ENCODE measurements at places on chromosomes 2 and 18.

DNA sequence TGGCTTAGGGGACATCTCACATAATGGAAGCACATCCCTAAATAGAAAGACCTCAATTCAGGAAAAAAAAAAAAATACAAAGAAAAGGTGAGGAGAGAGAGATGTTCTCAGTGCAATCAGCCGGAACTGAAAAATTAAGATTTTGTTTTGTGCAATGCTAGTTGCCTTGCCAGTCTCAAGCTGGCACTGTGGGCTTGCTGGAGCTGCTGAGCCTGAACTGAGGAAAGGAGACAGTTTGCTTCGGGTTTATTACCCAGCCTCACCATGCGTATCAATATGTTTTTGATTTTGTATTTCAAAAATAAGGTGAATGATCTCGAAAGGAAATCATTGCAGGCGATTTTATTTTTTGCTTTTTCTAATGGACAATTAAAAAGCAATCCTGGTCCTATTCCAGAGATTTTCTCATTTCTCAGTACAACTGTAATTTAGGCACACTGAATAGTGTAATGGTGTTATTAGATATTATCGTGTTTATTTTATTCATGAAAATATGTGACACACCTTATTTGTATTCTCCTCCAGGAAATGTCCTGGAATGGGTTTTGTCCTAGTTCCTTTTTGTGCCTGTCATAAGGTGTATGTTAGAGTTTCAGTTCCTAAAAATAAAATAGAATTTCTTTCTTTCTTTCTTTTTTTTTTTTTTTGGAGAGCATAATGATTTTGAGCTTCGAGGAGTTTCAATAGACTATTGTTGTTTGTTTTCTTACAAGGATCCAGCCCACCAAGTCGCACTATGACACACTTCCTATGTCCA lies 72.8 kb upstream of the ZEB2 start:
- H3K4me3 ChIP-seq = no peak overlapping the region
- H3K4me1 ChIP-seq = no peaks in the 10 kb centered on the region
- H3K36me3 ChIP-seq = no peaks in the 10 kb centered on the region
- DNase-seq = no peak
- no peaks in the 10 kb centered on the region for H3K27me3 ChIP-seq

GRCh38 chr2:198641161-198641560 lies 816.6 kb downstream of the SATB2 start:
- H3K27me3 ChIP-seq = no peaks in the 10 kb centered on the region
- H3K27ac ChIP-seq = no peak overlapping the region
- peak; percentile 17 for DNase-seq

GRCh38 chr2:60811491-60812375 lies 55.7 kb downstream of the PAPOLG start:
- no peak overlapping the region for H3K27ac ChIP-seq
- DNase-seq = no peak
- no peaks in the 10 kb centered on the region for H3K36me3 ChIP-seq
- peaks cover 32% of the 10 kb centered on the region for H3K27me3 ChIP-seq
- H3K4me3 ChIP-seq = no peak overlapping the region
- peaks cover 3% of the 10 kb centered on the region for H3K4me1 ChIP-seq

DNA sequence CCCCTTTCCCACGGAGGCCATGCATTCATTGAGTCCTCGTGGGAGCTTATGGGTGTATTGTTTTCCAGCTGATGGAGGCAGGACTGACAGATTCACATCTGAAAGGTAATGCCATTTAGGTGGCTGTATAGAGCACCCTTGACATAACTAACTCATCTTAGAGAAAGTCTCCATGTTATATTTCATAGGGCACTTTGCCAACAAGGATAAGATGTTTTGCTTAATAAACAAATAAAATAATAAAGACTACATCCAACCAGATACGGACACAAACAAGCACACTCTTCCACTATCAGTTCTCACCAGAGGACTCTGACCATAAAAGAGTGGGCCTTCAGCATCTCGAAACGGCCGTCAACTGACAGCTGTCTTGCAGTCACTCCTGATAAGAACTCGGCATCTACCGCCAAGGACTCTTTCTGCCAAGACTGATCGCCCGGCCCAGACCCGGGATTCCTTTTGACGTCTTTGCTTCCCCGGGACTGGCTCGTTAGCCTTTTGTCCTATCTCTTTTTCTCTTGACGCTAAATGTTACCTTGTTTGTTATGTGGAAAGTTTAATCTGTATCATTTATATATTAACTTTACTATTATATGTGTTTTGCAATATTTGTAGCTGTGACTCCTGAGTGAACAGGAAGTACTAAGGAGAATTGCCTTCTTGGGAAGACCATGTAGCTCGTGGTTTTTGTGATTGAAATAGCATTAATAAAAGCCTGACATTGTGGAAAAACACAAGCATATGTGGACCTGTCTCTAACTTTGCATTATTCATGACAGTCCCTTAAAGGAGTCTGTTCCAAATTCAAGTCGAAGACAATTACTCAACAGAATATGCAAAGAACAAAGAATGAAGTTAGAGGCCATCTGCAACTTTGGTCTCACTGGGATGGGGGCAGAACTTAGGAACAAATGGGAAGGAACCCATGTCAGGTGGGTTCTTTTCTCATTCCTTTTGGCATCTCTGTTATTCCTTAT lies 195.1 kb downstream of the LPIN1 start:
- peaks cover 4% of the 10 kb centered on the region for H3K27me3 ChIP-seq
- H3K27ac ChIP-seq = no peak overlapping the region
- H3K4me1 ChIP-seq = no peaks in the 10 kb centered on the region
- H3K4me3 ChIP-seq = no peak overlapping the region
- DNase-seq = no peak
- no peaks in the 10 kb centered on the region for H3K36me3 ChIP-seq

- H3K27ac ChIP-seq = no peak overlapping the region
- H3K4me3 ChIP-seq = no peak overlapping the region
- no peak for DNase-seq
- H3K4me1 ChIP-seq = peaks cover 6% of the 10 kb centered on the region
Observed at GRCh38 chr2:106885329-106885728, 638 bp downstream of the ST6GAL2 start.

DNA sequence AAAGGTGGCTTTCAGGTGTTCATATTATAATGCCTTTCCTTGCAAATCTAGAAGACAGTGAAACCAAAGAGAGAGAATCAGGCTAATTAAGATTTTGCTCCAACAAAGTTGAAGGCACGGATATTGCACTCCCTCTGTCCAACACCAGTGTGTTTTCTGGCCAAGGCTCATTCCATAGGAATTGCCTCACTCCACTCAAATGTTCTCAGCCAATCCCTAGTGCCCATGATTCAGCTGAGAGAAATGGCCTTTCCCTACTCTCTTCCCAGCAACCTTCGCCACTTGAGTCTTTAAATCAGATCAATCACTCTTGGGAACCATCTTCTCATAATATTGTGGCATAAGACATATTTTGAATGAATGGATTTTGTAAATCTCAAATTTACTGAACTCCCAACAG lies 768.2 kb upstream of the ACVR2A start:
- H3K27ac ChIP-seq = no peak overlapping the region
- peak; percentile 8 for DNase-seq
- H3K4me1 ChIP-seq = no peaks in the 10 kb centered on the region

GRCh38 chr2:8790739-8791162 lies 46.7 kb downstream of the KIDINS220 start:
- no peaks in the 10 kb centered on the region for H3K27me3 ChIP-seq
- peaks cover 21% of the 10 kb centered on the region for H3K36me3 ChIP-seq
- DNase-seq = no peak
- H3K4me3 ChIP-seq = no peak overlapping the region

DNA sequence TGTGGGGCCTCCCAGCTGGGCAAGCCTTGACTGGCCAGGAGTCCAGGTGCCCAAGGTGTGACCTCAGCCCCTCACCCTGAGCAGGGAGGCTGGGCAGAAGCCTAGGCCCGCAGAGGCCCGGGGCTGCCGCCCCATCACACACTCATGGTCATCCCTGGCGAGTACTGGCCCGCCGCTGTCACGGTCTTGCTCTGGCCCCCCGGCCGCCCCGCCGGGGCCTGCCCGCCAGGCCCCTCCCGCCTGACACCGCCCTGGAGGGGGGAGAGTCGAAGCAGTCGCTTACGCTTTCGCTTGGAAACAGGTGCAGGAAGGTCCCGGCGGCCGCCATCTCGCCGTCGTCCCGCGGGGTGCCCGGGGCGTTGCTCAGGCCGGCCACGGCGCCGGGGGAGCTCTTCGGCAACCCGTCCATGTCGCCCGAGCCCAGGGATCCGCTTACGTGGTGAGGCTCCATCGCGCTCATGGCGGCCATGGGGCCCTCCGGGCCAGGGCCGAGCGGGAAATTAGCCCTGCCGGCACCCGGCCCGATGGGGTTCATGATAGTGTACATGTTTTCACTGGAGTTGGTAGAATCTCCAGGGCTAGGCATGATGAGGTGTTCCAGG lies 26.6 kb upstream of the ANKRD62 start:
- H3K36me3 ChIP-seq = no peaks in the 10 kb centered on the region
- no peak overlapping the region for H3K4me3 ChIP-seq
- H3K4me1 ChIP-seq = no peaks in the 10 kb centered on the region
- H3K27ac ChIP-seq = no peak overlapping the region

- no peak within 1 kb of the TSS for H3K27ac ChIP-seq
- H3K4me1 ChIP-seq = peaks cover 16% of the 10 kb centered on the region
- peaks cover 88% of the 10 kb centered on the region for H3K27me3 ChIP-seq
- no peak for DNase-seq
- H3K4me3 ChIP-seq = no peak within 1 kb of the TSS
Observed at GRCh38 chr2:218985021-218985324, at the start of gene FEV. Gene FEV (minus strand): TSS chr2:218985184. CDS start chr2:218985075, 109 bp downstream.

- peaks cover 37% of the 10 kb centered on the region for H3K36me3 ChIP-seq
- H3K4me3 ChIP-seq = no peak overlapping the region
- H3K4me1 ChIP-seq = peaks cover 7% of the 10 kb centered on the region
- no peak for DNase-seq
- H3K27me3 ChIP-seq = no peaks in the 10 kb centered on the region
Observed at GRCh38 chr2:239051891-239052445, 204.1 kb downstream of the TWIST2 start.

- H3K27me3 ChIP-seq = no peaks in the 10 kb centered on the region
- peak; percentile 62 for DNase-seq
- H3K27ac ChIP-seq = no peak overlapping the region
- no peak overlapping the region for H3K4me3 ChIP-seq
Observed at GRCh38 chr2:41881249-41881648, 166.6 kb upstream of the PKDCC start.

GRCh38 chr18:32308493-32309120 lies 118.8 kb downstream of the MEP1B start:
- no peak overlapping the region for H3K27ac ChIP-seq
- H3K4me1 ChIP-seq = peaks cover 2% of the 10 kb centered on the region
- no peaks in the 10 kb centered on the region for H3K36me3 ChIP-seq
- no peak overlapping the region for H3K4me3 ChIP-seq
- no peaks in the 10 kb centered on the region for H3K27me3 ChIP-seq

DNA sequence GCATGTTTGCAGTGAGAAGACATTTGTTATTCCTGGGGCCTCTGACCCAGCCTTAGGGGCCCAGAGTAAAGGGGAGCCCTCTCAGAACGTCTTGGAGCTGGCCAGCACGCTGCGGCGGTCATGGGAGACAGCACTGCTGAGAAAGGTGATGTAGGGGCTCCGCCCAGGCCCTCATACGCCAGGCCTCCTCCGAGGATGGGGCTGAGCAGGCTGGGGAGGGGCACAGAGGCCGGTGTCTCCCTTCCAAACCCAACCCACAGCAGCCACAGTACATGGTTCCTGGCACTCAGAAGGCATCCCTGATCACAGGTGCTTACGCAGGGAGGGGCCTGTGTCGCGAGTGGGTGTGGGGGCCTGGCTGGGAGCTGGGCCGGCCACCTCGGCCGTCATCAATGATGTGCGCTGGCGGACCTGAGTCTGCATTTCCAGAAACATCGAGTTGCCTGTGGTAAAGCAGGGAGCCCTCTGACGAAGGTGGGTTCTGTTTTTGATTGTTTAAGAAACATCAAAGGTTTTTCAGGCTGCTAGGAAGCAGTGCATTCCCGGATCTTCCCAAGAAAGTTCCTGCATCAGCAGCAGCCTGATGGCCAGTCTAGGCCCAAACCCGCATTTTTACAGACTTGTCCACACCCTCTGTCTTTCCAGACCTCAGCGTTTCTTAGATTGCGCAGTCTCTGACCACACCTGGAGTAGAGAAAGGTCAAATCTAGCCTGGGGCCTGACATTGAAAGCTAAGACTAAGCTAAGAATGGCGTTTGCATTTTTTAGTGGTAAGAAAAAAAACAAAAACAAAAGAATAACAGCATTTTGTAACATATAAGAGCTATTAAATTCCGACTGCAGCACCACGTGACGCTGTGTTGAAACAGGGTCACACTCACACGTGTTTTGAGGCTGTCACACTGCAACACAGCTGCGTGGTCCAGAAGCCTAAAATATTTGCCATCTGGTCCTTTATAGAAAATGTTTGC lies 51.2 kb upstream of the PXDN start:
- peaks cover 10% of the 10 kb centered on the region for H3K27me3 ChIP-seq
- no peaks in the 10 kb centered on the region for H3K36me3 ChIP-seq
- H3K4me3 ChIP-seq = no peak overlapping the region
- DNase-seq = no peak

DNA sequence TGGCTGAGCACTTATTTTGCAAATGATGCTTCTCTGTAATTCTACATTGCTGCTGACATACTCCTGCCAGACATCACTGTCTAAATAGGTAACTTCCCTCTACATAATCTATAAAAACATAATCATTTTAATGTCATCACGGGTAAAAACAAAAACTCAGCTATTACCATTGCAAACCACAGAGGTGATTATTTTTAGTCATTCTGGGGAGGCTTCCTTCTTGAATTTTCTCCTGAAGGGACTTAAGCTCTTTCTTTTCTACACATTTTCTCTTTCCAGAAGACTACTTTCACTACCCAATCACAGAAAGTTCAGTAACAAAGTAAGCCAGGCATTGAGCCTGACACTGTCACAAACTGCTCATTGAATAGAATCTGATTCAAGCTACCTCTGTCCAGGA lies 40.4 kb upstream of the NFU1 start:
- peaks cover 15% of the 10 kb centered on the region for H3K36me3 ChIP-seq
- H3K4me1 ChIP-seq = peaks cover 6% of the 10 kb centered on the region
- no peaks in the 10 kb centered on the region for H3K27me3 ChIP-seq
- no peak overlapping the region for H3K4me3 ChIP-seq

- no peak for DNase-seq
- peaks cover 6% of the 10 kb centered on the region for H3K4me1 ChIP-seq
- no peak overlapping the region for H3K27ac ChIP-seq
- H3K27me3 ChIP-seq = no peaks in the 10 kb centered on the region
- no peak overlapping the region for H3K4me3 ChIP-seq
Observed at GRCh38 chr18:58502628-58503027, 126.3 kb downstream of the ALPK2 start.

- no peaks in the 10 kb centered on the region for H3K27me3 ChIP-seq
- H3K4me3 ChIP-seq = no peak overlapping the region
- DNase-seq = no peak
- H3K27ac ChIP-seq = no peak overlapping the region
Observed at GRCh38 chr2:189854187-189854586, 69.9 kb downstream of the PMS1 start.

- no peak for DNase-seq
- no peaks in the 10 kb centered on the region for H3K36me3 ChIP-seq
- no peak overlapping the region for H3K4me3 ChIP-seq
- H3K27ac ChIP-seq = no peak overlapping the region
- H3K27me3 ChIP-seq = peaks cover 3% of the 10 kb centered on the region
Observed at GRCh38 chr2:131580187-131580586, 52.5 kb downstream of the CCDC74A start.
